Posterior vena cava (tissue), 2 donors: ENCODE measurements at places on chromosomes 6 and 20.

- DNase-seq = peak; percentile 30
These were observed 28.1 kb upstream of the MYT1 start for GRCh38 chr20:64136004-64136710.

DNA sequence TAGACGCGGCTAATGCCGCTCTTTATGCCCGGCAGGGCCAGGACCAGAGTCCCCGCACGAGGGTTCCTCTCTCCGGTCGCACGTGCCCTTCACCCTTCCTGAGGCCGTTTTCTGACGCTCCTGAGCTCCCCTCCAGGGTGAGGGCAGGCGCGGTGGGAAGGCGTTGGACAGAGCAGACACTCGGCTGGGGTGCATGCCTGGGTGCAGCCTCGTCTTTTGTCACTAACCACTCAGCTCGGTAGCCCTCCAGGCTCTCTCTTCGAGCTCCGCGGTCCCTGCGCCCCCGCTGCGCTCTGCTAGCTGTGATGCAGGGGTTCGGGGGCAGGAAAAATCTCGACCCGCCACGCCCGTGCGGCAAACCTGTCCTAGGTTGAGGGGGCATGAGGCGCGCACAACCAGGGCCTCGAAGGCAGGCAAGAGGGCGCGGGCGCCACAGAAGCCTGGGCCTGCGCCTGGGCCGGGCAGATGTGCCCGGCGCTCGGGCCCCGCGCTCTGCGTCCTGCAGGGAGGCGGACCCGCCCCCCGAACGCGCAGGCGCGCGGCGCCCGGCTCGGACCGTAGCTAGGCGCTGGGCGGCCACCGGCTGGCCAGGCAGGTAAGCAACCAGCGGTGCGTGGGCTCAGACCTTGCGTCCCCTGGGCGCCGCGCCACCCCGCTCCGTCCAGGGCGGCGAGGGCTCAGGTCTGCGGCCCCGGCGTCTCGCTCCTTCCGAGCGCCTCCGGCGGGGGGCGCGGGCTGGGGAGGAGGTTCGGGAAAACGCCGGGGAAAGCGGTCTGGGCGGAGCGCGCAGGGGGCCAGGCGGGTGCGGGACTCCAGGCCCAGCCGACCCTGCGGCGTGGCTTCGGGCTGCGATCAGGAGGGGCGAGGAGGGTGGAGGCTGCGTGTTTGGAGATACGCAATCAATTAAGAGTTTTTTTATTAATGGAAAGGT lies at the start of gene L3MBTL1:
L3MBTL1 (plus strand) TSS at position 548 of the 931 bp plus-strand sequence. CDS start 5,807 bp downstream, outside the sequence.
- DNase-seq = no peak

DNA sequence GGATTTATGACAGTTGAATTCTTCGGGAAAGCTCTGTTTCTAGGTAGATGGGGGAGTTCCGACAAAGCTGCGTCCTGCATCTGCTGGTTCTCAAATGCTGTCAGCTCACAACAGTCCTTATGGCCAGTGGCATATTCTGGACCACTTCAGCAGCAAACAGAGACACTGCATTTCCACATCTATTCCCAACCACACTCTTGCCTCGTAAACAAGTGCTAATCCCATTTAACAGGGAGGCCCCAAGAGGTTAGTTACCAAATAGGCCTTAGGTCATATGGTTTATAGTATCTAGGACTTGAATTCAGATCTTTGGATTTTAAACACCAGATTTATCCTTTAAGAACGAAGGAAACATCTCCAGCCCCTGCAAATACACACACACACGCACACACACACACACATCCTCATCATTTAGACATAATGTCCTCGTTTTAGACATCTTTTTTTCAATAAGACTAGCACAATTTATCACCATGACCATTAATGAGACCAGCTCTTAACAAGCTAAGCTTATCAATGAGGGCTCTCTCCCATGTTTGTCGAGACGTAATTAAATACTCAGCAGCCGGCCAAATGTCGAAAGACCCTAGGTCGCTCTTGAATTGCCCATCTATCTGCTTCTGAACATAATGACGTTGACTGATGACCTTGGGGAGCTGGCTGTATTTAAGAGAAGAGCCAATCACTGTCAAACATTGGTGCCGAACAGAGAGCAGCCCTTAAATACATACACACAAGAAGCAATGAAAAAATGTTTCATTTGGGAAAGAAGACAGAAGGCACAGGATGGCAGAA lies 84.5 kb downstream of the PSMG4 start:
- DNase-seq = no peak

DNA sequence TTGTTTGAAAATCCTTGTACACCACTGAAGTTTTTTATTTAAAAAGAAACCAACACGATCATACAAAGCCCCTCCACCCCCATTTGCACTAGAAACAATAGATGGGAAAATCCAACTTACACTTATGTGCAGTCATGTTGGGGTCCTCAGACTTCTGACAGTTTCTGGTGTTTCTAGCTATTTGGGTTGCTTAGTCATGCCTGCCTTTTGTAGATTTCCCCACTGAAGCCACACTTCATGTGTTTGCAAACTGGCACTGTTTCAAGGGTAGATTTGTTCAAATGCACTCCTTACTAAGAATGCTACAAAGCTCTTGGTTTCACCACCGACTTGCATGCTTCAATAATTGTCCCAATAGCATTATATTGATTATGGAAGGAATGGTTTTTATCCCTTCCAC lies 1.5 kb downstream of the SH3BGRL2 start:
- no peak for DNase-seq

GRCh38 chr6:166728884-166729530 lies 102.0 kb upstream of the RPS6KA2 start:
- DNase-seq = no peak

DNA sequence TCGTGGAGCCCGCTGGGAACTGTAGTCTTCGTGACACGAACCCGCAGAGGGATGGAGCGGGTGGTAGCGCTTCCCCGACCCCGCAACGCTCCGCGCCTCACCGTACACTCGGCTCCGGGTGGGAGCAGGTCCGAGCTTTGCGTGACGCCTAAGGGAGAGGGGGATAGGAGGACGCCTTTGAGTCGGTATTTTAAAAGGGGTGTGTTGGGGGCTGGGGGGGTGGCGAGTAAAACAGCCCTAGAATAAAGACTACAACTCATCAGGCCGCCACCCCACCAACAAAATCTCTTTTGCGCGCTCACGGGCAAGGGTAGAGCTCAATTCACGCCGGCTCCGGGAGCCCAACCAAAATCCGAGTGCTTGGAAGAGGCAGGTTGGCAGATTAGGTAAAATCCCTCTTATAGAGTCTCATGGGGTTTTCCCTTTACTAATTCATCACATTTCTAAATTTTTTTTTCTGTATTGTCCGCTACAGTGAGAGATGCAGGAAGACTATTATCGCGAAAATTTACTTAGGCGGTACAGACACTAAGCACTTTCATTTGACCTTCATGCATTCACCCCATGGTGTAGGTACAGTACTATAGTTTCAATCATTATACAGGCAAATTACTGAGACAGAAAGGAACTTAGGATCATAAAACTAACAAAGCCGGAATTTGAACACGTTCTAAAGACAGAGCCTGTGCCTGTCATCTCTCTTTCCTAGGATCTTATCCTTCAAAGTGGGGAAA lies 706 bp upstream of the SNX14 start:
- no peak for DNase-seq

GRCh38 chr6:161389756-161390155 lies 115.9 kb upstream of the AGPAT4 start:
- DNase-seq = no peak

DNA sequence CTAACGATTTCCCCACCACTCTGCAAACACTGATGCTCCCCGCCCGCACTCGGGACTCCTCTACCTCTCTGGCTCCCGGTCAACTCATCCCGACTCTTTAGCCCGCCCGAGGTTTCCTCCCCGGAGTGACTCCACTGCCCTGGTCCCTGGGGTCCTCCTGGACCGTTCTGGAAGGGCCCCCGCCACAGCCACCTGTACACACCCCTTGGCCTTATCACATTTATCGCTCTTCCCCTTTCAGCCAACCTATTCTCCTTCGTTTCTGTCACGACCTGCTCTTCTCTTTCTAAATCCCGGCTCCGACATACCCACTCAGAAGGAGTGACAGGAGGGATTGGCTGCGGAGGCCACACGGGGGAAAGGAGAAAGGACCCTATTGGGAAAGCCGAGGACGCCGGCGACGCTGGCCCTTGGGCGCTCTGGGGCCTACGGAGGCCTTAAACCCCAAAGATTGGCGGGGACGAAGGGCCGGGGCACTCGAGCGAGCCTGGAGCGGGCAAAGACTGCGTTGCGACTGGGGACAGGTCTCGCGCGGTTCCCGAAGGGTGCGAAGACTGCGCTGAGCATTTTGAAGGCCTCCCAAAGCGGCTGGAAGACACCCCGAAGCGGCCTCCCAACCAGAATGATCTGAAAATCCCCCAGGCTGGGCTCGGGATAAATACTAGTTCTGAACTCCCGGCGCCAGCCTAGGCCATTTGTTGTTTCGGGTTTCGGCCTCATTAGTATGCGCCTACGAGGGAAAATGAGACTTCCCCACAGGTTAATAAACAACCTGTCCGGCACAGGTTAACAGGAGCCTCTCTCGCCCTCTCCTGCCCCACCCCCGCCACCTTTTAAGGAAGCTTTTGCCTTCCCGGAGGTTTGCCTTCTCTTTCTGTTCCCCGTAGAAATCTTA lies 9.2 kb downstream of the SIM1 start:
- no peak for DNase-seq

GRCh38 chr6:111628142-111628850 lies 22.6 kb upstream of the TRAF3IP2 start:
- DNase-seq = no peak

- DNase-seq = no peak
These were observed 368.3 kb upstream of the BTBD3 start for GRCh38 chr20:11549172-11550103.

GRCh38 chr6:106244931-106245330 lies 80.6 kb downstream of the ATG5 start:
- DNase-seq = no peak

GRCh38 chr20:57467742-57468141 lies 57.2 kb downstream of the CTCFL start:
- DNase-seq = peak; percentile 36

- DNase-seq = no peak
These were observed 43.5 kb upstream of the TIAM2 start for GRCh38 chr6:154951345-154952200.

DNA sequence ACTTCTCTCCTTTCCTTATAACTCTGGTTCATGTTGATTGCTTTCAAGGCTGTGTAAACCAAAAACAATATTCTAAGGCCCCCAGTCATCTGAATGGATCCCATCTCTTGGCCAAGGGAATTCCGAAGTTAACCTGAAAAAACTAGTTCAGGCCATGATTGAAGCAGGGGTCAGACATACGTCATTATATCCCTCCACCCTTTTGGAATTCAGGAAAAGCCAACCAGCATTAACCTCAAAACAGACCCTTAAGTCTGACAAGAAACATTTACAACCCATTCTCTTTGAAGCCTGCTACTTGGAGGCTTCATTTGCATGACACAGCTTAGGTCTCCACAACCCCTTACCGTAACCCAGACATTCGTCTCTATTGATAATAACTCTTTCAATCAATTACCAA lies 39.7 kb downstream of the SLC26A8 start:
- DNase-seq = no peak

DNA sequence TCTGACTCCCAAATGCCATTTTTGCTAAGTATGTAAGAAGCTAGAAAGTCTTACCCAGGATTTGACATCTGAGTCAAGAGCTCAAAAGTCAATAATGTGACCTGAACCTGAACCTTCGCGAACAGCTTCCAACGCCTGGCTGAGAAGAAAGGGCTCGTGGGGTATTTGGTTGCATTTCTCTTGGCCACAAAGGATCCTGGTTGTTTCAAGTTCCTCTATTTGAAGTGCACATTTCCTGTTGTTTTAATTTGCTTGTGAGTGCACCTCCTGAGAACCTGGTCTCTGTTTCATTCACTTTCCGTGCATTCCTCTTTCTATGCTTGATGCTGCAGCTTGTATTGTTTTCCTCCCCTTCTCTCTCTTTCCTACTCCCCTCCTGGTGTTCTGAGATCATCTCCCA lies 212.5 kb downstream of the FOXA2 start:
- no peak for DNase-seq

GRCh38 chr20:49590163-49591017 lies 22.5 kb upstream of the PTGIS start:
- DNase-seq = no peak

DNA sequence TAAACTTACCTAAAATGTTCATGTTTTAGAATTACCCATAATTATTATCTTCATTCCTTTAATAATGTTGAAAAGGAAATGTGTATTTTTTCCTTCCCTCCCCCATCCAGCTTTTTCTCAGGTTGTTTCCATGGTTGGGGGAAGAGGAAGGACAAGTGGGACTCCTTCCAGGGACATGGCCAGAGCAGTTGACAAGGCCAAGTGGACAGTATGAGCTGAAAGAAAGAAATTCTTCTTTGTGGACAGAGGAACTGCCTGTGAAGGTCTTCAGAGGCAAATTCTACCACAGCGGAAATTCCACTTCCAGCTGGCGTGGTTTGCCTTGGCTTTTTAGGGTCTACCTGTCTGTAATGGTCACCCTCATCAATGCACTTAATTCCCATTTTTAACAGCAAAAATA lies 33.8 kb downstream of the RIN2 start:
- DNase-seq = no peak

DNA sequence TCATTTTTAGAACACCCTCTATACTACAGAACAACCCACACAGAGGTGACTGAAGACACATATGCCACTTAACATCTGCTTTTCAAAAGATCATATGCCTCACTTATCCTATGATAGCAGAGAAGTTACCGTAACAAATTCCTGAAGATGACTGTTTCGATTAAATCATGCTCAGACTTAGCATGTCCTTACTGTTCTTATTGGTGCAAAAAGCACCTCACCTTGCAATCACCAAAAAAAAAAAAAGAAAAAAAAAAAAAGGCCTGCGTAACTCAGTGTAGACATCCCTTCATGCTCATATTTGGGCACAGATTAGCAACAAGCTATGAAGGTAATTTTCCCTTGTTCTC lies 17.7 kb upstream of the DST start:
- DNase-seq = no peak

DNA sequence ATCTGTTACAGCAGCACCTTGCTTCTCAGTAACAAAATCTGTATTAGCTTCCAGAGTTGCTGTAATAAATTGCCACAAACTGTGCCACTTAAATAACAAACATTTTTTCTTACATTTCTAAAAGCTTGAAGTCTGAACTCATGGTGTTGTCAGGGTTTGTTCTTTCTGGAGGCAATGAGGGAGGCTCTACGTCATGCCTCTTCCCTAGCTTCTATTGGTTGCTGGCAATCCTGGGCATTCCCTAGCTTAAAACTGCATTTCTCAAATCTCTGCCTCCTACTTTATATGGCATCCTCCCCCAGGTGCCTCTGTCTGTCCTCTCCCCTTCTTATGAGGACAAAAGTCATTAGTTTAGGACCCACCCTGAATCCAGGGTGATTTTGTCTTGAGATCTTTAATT lies 41.6 kb upstream of the TMEM244 start:
- DNase-seq = no peak

GRCh38 chr6:45467853-45468252 lies 90.1 kb upstream of the SUPT3H start:
- no peak for DNase-seq

DNA sequence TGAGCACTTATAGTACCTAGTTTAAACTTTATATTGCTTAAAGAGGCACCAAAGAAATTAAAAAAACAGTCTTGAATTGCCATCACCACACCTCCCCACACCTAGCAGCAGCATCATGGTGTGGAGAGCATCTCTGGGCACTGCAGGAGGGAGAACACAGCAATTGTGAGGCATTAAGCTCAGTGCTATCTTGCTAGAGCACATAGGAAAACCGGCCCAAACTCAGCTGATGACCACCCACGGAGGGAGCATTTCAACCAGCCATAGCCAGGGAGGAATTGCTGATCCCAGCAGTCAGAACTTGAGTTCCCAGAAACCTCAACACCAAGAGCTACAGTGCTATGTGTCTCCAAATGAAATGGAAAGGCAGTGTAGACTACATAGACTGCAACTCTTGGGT lies 19.5 kb upstream of the DEFB113 start:
- no peak for DNase-seq
